ENCODE measurements at places on chromosomes 1 and 21.

DNA sequence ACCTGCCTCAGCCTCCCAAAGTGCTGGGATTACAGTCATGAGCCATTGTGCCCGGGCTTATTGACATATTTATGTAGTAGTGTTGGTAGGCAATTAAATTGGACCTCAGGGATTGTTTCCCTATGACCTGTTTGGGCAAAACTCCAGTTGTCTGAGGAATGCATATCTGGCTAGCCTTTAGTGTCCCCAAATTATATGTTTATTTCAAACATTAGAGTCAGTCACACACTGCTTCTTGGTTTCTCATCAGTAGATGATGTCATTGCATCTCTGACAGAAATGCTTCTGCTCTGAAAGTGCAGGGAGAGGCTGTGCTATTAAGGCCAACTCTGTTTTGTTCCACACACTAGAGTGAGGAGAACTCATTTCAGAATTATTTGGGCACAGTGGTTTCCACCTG, 12.5 kb downstream of the PIP5K1A start:
- no peak for DNase-seq
- H3K27me3 ChIP-seq, result no peaks in the 10 kb centered on the region
- H3K4me3 ChIP-seq, result no peak overlapping the region
- peaks cover 23% of the 10 kb centered on the region for H3K4me1 ChIP-seq
- no peak overlapping the region for H3K27ac ChIP-seq
- H3K36me3 ChIP-seq, result peaks cover 46% of the 10 kb centered on the region

DNA sequence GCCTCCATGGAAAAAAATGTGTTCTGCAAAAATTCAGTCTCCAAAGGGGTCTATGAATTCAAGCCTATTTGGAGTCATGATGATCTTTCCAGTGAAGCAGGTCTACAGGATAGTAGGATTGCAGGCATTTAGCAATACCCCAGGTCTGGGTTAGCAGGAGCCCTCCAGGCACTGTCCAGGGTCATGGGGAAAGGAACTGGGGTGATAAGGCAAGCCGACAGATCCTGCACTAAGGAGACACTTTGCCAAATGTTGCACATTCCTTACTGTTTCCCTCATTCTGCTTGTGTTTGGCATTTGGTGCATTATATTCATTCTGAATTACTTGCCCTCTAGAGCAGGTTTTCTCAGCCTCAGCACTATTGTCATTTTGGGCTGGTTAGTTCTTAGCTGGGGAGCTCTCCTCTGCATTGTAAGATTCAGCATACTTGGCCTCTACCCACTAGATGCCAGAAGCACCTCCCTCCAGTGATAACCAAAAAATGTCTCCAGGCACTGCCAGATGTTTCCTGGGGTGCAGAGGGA, 333.3 kb upstream of the PLXNA2 start:
- H3K27me3 ChIP-seq, result no peaks in the 10 kb centered on the region
- H3K4me1 ChIP-seq, result no peaks in the 10 kb centered on the region
- no peak overlapping the region for H3K4me3 ChIP-seq

DNA sequence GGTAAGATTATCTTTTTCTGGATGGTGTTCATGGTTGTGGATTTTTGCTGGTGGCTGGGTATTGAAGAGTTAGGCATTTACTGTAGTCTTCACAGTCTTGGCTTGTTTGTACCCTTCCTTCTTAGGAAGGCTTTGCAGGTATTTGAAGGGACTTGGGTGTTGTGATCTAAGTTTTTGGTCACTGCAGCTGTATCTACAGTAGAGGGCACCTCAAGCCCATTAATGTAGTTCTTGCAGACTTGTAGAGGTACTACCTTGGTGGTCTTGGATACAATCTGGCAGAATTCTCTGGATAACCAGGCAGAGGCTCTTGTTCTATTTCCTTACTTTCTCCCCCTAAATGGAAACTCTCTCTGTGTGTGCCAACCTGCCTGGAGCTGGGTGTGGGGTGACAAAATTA, 155.8 kb upstream of the BRINP3 start:
- H3K36me3 ChIP-seq, result no peaks in the 10 kb centered on the region
- H3K4me3 ChIP-seq, result no peak overlapping the region
- no peaks in the 10 kb centered on the region for H3K27me3 ChIP-seq
- H3K27ac ChIP-seq, result no peak overlapping the region

GRCh38 chr1:59143133-59143487, 153.8 kb upstream of the FGGY start:
- peak; percentile 10 for DNase-seq
- peak overlapping the region; percentile 22 for H3K4me3 ChIP-seq
- no peaks in the 10 kb centered on the region for H3K27me3 ChIP-seq
- H3K27ac ChIP-seq, result peak overlapping the region; percentile 6
- H3K4me1 ChIP-seq, result peaks cover 51% of the 10 kb centered on the region
- no peaks in the 10 kb centered on the region for H3K36me3 ChIP-seq

DNA sequence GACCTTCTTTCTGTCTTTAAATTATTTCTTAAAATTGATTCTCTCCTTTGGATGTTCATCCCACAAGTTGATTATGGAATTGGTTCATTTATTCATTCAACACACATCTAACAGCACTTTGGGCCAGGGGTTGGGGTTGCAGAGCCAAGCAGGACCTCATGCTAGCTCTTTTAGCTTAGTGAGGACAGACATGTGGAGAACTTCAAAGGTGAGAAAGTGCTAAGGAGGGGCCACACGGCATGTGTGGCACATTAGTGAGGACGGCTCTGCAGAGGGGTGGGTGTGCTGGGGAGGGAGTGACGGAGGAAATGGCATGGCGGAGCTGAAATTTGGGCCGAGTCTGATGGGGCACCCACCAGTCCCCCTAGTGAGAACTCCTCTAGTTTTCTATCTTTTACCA, 32.5 kb upstream of the VASH2 start:
- peaks cover 17% of the 10 kb centered on the region for H3K4me1 ChIP-seq
- peaks cover 38% of the 10 kb centered on the region for H3K27me3 ChIP-seq
- H3K36me3 ChIP-seq, result no peaks in the 10 kb centered on the region
- H3K4me3 ChIP-seq, result no peak overlapping the region
- no peak for DNase-seq

DNA sequence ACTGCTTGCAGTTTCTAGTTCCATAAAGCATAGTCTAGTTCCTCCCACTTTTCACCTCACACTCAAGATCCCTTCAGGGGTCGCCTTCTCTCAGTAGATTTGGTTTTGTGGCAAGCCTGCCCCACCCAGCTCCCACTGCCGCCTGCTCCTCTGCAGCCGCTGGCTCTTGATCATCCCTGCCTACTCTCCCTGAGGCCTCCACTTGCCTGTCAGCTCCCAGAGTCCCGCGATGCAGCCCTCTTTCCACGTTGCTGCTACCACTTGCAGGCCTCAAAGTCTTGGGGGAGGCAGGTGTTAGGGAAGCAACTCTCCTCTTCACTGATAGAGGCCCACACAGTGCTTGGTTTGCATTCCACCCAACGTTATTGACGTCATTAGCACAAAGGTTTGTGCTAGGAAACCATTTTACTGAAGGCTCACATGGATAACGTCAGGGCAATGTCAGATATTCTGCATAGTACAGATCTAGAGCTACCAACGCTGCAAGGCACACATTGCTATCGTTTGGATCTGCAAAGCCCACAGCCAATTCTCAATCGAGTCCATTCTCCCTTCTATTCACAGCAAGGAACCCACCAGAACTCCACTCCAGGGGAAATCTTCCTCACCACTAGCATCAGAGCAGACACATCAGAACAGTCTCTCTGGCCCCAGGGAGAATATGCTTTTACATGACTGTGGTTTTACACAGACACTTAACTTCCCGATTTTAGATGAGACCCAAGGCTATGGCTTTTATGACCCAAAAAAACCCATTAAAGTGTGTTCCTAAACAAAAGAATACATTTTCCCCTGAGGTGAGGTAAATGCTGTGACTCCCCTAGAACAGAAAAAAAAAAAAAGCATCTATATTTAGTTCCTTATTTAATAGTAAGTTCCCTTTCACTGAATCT, 519.5 kb upstream of the CAMK1G start:
- DNase-seq, result no peak
- H3K27ac ChIP-seq, result no peak overlapping the region
- peaks cover 4% of the 10 kb centered on the region for H3K4me1 ChIP-seq

- peaks cover 35% of the 10 kb centered on the region for H3K27me3 ChIP-seq
- H3K36me3 ChIP-seq, result no peaks in the 10 kb centered on the region
These were observed 9.8 kb upstream of the VWA5B1 start for GRCh38 chr1:20280906-20281305.

DNA sequence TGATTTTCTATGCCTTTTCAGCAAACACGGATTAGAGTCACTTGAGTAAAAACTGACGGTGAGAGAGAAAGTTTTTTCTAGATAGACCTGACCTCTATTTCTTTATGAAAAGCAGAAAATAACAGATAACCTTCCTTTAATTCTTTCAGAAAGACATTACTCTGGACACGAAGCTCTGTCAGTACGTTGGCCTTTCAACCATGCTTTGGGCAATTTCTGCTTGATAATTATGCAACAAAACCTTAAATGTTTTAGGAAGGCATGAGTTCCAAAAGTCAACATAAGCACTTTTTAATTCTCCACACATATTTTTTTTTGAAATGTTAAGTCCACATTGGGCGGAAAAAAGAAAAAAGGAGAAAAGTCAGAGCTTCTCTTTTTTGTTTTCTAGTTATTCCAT, 137.8 kb downstream of the AKT3 start:
- H3K4me3 ChIP-seq, result no peak overlapping the region
- no peak for DNase-seq

- H3K27me3 ChIP-seq, result peaks cover 84% of the 10 kb centered on the region
- no peaks in the 10 kb centered on the region for H3K36me3 ChIP-seq
- H3K4me1 ChIP-seq, result peaks cover 74% of the 10 kb centered on the region
- H3K4me3 ChIP-seq, result peak overlapping the region; percentile 76
- DNase-seq, result peak; percentile 11
These were observed 1.4 kb downstream of the LHX4 start for GRCh38 chr1:180231506-180231921.

- DNase-seq, result no peak
- peak overlapping the region; percentile 7 for H3K4me3 ChIP-seq
- no peaks in the 10 kb centered on the region for H3K36me3 ChIP-seq
- no peaks in the 10 kb centered on the region for H3K27me3 ChIP-seq
- H3K27ac ChIP-seq, result no peak overlapping the region
These were observed 40.0 kb downstream of the SPTA1 start for GRCh38 chr1:158646465-158646864.

GRCh38 chr1:29809446-29810120, 573.3 kb downstream of the PTPRU start:
- no peak for DNase-seq
- no peak overlapping the region for H3K27ac ChIP-seq
- no peaks in the 10 kb centered on the region for H3K36me3 ChIP-seq
- H3K27me3 ChIP-seq, result peaks cover 9% of the 10 kb centered on the region
- H3K4me3 ChIP-seq, result no peak overlapping the region
- no peaks in the 10 kb centered on the region for H3K4me1 ChIP-seq

DNA sequence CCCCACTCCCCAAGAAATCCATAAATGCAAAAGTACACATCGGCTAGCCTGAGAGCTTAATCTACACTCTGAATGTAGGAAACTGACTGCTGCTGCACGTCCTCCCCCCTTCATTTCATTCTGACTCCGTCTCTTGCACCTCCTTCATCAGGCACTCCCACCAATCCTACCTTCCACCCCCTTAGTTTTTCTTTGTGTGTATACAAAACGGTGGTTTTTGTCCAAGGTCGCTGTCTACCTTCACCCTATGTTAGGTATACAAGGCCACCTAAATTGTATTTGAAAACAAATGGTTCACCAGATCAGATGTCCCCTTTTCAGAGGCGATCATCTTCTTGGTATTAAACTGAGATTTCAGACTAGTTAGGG, 1.9 kb downstream of the WDR26 start:
- DNase-seq, result no peak
- H3K4me1 ChIP-seq, result peaks cover 25% of the 10 kb centered on the region

GRCh38 chr1:167126811-167127210, 32.9 kb downstream of the STYXL2 start:
- no peak overlapping the region for H3K27ac ChIP-seq
- no peaks in the 10 kb centered on the region for H3K4me1 ChIP-seq
- no peak for DNase-seq

- peak; percentile 95 for DNase-seq
- peak overlapping the region; percentile 26 for H3K4me3 ChIP-seq
- no peaks in the 10 kb centered on the region for H3K27me3 ChIP-seq
- peaks cover 55% of the 10 kb centered on the region for H3K4me1 ChIP-seq
These were observed 2.2 kb upstream of the RHEX start for GRCh38 chr1:206050655-206051235.

- H3K27ac ChIP-seq, result no peak overlapping the region
- peaks cover 42% of the 10 kb centered on the region for H3K27me3 ChIP-seq
- DNase-seq, result no peak
- H3K4me3 ChIP-seq, result no peak overlapping the region
- no peaks in the 10 kb centered on the region for H3K36me3 ChIP-seq
These were observed 27.6 kb upstream of the POGK start for GRCh38 chr1:166811691-166812090.

- no peak for DNase-seq
- H3K27ac ChIP-seq, result no peak overlapping the region
- no peaks in the 10 kb centered on the region for H3K27me3 ChIP-seq
- no peaks in the 10 kb centered on the region for H3K36me3 ChIP-seq
- no peak overlapping the region for H3K4me3 ChIP-seq
- no peaks in the 10 kb centered on the region for H3K4me1 ChIP-seq
These were observed 415.0 kb downstream of the HLX start for GRCh38 chr1:221294242-221294641.

DNA sequence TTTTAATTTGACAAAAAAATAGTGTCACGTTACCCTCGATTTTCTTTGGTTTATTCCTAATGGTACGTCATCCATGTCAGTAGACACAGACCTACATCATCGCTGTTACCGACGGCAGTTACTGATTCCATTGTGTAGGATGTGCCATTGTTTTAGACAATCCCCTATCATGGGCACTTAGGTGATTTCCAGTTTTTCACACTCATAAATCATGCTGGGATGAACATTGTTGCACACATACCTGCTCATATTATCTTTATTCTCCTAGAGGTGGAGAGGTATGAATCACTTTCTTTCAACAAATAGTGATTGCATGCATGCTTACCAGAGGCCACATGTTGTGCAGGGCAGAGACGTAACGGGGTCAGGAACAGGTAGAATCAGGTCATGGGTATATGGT, 79.7 kb upstream of the EFHD2 start:
- no peak overlapping the region for H3K4me3 ChIP-seq
- no peak overlapping the region for H3K27ac ChIP-seq
- H3K27me3 ChIP-seq, result peaks cover 29% of the 10 kb centered on the region
- H3K36me3 ChIP-seq, result no peaks in the 10 kb centered on the region

GRCh38 chr1:63663301-63663700, 70.1 kb downstream of the PGM1 start:
- peaks cover 33% of the 10 kb centered on the region for H3K36me3 ChIP-seq
- H3K27ac ChIP-seq, result no peak overlapping the region
- H3K4me1 ChIP-seq, result no peaks in the 10 kb centered on the region
- DNase-seq, result no peak

GRCh38 chr21:38830671-38831525, 25.2 kb downstream of the ETS2 start:
- H3K4me1 ChIP-seq, result peaks cover 27% of the 10 kb centered on the region
- DNase-seq, result no peak

GRCh38 chr1:220761688-220762427, 13.7 kb downstream of the MTARC2 start:
- no peak overlapping the region for H3K4me3 ChIP-seq
- no peaks in the 10 kb centered on the region for H3K36me3 ChIP-seq
- no peak for DNase-seq
- H3K27me3 ChIP-seq, result peaks cover 20% of the 10 kb centered on the region
- no peak overlapping the region for H3K27ac ChIP-seq
